ENCODE measurements at places on chromosomes 3 and 15.

DNA sequence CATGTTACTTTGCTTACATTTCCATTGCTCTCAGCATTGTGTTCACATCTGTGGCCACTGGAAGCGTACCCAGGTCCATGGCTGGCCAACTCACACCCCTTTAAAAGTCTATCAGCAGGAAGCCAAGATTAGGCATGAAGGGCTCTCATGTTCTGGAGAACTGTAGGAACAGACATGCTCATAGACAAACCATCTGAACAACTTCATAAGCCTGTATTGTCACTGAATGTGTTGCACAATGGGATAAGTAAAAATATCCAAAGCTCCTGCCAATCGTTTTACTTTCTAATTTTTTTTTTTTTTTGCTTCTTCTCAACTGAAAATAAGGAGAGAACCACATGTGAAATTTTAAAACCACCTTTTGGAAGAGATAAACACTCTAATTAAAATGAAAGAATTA, 6.4 kb downstream of the RPLP1 start:
- DNase-seq: peak; percentile 18

GRCh38 chr15:82146576-82146975, 100.8 kb upstream of the MEX3B start:
- no peak for DNase-seq

DNA sequence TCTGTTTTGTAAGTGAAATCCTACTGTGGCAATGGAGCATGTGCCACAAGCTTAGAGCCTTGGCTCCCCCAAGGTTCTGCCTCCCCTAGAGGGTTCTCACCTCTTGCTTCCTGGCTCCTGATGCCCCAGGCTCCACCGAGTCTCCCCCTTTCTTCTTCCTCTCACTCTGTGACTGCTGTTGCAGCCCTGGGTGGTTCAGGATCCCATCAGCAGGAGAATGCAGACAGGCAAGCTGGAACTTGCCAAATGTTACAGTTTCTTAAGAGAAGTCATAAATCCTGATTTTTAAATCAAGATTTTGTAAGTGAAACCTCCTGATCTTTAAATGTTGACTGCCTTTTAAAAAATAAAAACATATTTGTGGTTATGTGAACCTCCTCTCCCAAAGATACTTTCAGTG, 133.9 kb downstream of the CCNL1 start:
- DNase-seq: no peak

DNA sequence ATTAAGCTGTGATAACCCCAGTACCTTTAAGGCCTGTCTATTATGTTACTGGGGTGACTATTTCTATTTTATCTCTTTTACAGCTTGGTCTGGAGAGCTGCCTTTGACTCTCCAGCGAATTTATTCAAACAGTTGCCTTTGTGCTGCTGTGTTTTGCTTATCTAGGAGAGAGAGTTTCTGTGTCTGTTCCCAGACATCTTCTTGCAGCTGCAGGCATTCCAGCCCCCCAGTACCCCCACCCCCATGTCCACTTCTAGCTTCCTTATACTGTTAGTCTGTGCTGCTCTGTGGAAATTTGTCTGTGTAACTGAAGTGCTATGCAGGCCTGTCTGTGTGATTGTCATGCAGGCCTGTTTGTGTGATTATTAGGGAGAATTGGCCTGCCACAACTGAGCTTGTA, 713.7 kb upstream of the SEMA6D start:
- DNase-seq: no peak

GRCh38 chr3:9225268-9225667, 24.2 kb downstream of the SRGAP3 start:
- DNase-seq: no peak

GRCh38 chr3:176785171-176785570, 412.1 kb downstream of the TBL1XR1 start:
- peak; percentile 32 for DNase-seq

GRCh38 chr15:92930776-92931175, 30.7 kb downstream of the CHD2 start:
- DNase-seq: peak; percentile 74

DNA sequence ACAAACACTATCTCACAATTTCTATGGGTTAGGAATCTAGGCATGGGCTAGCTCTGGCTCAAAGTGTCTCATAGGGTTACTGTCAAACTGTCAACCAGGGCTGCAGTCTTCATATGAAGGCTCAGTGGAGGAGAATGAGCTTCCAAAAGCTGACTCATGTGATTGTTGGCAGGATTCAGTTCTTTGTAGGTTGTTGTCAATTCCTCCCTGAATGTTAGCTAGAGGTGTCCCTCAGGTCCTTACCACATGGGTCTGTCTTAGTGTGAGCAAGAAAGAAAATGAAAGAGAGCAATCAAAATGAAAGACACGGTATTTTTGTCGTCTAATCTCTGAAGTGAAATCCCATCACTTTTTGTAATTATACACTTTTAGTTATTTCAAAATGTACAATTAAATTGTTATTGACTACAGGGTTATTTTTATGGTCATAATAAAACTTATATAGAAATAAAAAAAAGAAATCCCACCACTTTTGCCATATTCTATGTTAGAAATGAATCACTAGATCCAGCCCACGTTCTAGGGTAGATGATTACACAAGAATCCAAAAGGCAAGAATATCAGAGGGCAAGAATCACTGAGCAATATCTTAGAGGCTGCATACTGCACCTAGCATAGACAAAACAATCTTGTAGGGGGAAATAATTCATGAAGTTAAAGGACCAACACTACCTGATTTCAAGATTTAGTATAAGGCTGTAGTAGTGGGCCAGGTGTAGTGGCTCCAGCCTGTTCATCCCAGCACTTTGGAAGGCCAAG, 8.4 kb downstream of the ACSBG1 start:
- no peak for DNase-seq

DNA sequence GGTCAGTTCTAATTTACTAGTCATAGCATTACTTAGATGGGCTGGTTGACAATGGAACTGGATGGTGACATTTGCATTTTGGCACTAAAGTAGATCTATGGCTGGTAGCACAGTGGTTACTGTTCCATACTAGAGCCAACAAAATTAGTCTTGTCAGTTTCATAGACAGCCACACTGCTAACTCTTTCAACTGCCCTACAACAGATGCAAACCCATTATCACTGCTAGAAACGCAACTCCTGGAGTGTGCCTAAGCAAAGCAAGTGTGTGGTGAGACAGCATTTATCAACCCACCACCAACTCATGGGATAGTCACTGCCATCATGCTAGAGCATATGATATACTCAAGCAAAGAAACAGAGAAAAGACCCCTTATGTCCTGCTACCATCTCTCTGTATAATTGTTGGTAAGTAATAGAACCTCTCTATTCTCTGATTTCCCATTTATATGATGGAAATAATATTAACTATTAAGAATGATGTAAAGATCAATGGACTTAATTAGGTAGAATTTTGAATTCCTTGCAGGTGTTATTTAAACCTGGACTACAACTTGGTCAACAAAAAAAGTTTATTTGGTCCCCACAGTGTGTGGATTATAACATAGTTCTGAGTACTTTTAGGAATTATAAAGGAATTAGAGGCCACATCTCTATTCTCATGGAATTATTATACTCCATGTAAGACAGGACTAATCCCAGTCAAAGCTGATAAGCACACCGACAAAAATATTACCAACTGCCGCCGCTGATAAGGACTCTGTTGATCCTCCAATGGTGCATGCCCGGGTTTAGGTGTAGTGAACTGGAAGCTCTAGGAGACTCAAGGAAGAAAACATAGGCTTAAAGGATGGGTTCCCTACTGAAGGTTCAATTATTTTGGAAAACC, 19.9 kb upstream of the ABHD5 start:
- no peak for DNase-seq

DNA sequence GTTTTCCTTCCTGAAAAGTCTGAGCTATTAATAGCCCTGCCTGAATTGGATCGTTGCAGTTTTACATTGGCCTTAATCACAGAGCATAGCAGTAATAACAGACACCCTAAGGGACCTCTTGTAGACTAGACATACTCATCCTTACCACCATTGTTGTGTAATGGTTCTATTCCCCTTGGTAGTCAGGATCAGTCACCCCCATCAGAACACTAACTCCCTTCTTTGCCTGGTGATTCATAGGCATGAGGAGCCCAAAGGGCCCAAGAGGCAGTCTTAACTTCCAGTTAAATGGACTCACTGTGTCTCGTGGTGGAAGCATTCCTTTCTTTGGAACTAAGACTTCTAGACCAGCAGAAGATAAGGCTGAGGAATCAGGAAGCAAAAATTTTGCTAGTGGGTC, 20.2 kb downstream of the CGGBP1 start:
- DNase-seq: peak; percentile 51

GRCh38 chr3:125145751-125146475, 66.6 kb downstream of the SLC12A8 start:
- no peak for DNase-seq

DNA sequence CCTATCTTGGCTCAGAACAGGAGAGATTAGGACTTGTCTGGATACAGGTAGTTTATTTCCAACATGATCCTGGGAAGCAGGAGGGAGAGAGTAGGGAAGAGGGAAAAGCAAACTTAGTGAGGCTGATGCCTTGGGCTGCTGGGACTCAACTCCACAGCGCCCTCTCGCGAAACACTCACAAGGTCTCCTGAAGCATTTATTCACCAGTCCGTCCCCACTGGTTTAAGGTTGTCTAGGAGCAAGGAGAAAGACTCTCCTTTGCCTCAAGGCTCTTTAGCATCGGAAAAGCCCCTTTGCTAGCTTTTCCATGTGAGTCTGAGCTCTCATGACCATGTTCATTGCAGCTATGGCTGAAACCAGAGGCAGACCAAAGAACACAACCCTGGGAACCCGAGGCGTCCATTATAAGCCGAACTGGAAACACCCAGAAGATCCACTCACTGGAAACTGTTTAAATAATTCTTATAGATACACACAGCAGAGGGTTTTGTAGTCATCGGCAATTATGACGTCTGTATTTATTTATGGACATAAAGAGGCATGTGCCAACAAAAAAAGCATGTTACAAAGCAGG, 244.5 kb downstream of the CD47 start:
- peak; percentile 41 for DNase-seq

DNA sequence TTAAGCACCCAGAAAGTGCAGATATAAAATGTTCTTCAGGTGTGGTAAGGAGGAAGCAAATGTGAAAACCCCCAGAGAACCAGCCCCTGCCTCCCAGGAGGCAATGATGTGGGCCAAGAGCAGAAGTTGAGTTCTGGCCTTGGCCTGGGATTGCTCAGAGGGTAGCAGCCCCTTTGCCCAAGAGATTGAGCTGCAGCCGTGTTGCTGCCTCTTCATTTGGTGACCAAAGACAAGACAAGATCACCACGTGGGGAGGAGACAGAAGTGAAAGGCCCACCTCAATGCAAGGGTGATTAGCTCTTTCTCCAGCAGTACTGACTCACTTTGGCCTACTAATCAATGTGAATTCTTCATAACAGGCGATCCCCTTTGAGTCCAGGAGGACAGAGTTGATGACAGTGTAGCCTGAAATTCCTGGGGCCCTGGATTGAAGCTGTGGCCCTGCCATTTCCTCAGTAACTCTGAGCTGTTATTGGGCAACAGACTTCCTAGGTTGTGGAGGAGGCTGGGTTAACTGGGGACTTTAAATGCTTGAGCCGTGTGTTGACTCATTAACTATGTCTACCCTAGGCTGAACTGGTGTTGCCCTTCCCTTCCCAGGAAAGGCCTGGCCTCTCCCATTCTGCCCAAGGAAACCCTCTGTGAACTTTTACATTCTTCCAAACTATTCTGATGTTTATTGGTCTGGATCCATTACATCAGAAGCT, 86.5 kb downstream of the ST6GAL1 start:
- DNase-seq: no peak

GRCh38 chr3:156655819-156656550, 18.4 kb upstream of the TIPARP start:
- no peak for DNase-seq

DNA sequence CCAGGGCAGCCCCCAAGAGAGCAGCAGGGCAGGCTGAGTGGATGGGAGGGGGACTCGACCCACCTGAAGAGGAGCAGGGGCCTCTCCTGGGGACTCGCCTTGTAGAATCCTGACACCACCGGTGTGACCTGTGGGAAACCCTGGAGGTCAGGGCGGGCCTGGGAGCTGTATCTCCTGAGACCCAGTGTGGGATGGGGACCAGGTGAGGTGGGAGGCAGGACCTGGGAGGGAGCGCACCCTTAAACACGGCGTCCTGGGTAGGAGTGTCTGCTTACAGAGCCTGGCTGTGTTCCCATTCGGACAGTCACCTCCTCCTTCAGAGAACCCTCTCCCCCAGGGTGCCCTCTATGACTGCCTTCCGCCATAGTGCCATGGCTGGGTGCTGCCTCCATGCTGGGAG, 27.1 kb downstream of the C15orf39 start:
- no peak for DNase-seq

- DNase-seq: no peak
These were observed 33.0 kb downstream of the LRRC2 start for GRCh38 chr3:46533091-46533490.

DNA sequence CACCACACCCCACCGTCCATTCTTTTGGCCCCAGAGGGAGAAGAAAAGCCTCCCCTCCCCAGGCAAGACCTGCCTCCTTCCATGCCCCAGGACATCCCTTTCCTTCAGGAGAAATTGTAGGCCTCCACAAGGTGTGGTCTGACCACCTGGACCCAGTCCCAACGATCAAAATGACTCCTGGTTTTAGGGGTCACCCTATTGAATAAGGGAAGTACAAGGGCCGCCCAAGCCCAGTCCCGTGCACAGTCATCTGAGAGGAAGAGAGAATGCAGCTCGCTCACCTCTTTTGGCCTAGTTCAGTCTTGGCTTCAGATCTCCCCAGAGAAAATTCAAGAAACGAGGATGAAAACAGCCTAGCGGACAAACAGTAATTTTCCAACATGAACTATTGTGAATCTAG, 249.1 kb downstream of the UACA start:
- DNase-seq: no peak

DNA sequence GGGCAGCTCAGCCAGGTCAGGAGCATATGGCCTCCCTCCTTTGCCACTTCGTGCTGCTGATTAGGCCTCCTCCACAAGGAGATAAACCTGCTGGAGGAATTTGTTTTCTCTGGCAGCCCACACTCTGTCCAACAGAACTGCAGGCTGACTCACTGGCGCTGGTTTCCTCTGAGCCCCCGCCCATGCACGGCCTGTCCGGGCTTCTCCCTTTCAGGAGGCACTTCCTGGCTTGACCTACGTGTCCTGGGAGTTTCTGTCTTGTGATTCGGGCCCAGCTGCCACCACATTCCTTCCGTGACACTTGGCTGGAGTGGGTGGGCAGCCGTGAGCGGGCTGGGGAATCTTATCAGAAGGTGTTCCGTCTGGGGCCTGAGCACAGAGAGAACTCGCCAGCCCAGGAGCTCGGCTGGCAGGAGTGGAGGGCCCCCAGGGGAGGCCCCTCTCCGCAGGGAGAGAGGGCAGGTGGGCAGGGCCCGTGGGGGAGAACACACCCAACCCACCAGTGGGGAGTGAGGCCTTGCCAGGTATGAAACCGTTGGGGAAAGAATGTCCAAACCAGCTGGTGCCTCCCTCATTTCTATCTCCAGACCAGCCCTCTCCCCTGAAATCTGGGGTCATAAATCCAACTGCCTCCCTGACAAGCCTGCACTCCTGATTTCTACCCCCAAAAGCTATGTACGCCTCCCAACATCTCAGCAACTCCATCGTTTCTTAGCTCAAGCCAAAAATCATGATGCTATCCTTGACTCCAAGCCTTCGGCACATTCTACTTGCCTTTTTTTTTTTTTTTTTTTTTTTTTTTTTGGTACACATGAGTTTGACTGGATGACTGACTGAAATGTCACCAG, 110.6 kb upstream of the MEF2A start:
- peak; percentile 87 for DNase-seq

- DNase-seq: no peak
These were observed 36.2 kb downstream of the CLDN1 start for GRCh38 chr3:190286014-190286413.
